ENCODE measurements at places on chromosomes 2 and 18.

DNA sequence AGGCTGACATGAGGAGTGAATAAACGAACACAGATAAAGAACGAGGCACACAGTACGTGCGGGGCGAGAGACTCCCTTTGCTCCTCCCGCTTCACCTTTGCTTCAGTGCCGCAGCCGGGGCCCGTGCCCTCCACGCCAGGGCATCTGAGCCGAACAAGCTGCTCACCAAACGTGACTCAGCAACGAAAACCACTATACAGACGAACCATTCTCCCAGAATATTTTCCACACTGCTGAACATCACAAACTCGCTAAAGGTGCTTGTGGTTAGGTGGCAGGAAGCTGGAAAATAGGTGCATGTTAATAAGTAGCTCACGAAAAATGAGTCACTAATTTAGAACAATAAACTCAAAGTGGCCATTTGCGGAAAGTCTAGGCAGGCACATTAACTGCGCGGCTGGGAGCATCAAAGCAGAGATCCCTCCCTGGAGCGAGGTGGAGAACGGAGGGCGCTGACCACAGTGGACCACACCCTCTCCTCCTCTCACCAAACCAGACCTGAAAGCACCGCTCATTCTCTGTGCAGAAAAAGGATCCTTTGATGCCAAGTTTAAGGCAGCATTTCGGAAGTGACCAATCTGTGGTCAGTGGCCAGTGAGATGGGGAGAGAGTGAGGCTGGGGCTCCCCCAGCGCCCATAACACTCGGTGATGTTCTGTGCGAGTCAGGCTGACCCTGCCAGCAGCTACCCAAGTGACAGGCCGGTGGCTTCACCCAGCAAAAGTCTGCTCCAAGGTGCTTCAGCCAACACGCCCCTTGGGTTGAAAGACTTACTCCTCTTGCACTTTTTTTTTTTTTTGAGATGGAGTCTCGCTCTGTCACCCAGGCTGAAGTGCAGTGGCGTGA is 153.2 kb downstream of the HDAC4 start:
- DNase-seq = peak; percentile 44

- DNase-seq = no peak
These were observed 3.3 kb upstream of the SLC66A2 start for GRCh38 chr18:79954791-79955190.

GRCh38 chr2:189347540-189347939 is 93.7 kb upstream of the WDR75 start:
- peak; percentile 6 for DNase-seq

DNA sequence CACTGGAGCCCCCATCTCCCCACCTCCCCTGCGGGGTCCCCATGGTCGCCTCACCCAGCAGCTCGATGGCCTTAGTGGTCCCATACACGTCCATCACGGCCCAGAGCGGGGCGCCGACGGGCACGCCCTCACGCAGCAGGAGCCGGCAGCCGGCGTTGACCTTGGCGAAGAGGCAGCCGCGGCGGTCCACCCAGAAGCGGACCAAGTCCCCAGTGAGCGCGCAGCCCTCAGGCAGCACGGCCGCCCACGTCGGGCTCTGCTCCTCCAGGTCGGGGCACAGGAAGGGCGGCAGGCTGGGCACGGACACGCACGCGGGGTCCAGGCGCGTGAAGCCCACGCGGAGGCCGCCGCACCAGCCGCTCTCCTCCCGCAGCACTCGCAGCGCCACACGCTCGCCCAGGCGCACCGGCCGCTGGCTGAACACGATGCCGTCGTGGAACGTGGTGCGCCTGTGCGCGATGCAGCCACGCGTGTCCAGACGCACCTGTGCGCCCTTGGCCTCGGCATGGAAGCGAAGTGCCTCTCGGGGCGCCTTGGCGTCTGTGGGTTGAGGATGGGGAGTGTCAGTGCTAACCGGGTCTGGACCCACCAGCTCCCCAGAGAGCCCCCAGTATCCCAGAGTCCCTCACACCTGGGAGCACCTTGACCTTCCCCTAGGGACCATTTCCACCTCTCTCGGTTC is 4.6 kb downstream of the NEURL3 start:
- no peak for DNase-seq

- DNase-seq = no peak
These were observed 59.5 kb downstream of the MYCN start for GRCh38 chr2:15999596-16000469.

DNA sequence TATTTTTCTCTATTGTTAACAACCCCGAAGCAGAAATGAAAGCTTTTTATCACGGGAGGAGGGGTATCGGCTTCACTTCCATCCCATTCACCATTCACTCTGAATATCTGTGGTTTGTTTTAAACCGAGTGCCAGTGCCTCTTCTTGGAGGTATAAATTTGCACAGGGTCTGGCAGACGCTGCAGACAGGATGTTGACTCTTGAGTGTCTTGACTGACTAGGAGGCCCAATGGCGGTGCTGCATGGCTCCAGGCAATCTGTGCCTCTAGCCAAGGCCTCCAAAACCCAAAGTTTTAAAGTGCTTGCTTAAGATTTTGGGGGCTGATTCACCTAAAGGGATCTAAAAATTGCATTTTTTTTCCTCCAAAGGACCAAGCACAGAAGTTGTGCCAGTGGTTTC is 183.8 kb downstream of the LTBP1 start:
- DNase-seq = no peak

DNA sequence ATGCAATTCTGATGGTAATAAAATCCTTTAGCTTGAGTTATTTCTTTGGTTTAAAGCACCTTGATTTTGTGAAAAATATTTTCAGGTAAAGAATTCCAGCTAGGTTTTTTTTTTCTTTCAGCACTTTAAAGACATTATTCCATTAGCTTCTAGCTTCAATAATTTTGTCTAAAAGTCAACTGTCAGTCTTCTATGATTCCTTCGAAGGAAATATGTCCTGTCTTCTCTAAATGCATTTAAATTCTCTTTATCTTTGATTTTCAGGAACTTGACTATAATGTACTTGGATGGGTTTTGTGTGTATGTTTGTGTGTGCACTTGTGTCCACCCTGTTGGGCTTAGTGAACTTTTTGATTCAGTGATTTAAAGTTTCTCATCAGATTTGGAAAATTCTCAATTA is 4.7 kb downstream of the LONRF2 start:
- no peak for DNase-seq

DNA sequence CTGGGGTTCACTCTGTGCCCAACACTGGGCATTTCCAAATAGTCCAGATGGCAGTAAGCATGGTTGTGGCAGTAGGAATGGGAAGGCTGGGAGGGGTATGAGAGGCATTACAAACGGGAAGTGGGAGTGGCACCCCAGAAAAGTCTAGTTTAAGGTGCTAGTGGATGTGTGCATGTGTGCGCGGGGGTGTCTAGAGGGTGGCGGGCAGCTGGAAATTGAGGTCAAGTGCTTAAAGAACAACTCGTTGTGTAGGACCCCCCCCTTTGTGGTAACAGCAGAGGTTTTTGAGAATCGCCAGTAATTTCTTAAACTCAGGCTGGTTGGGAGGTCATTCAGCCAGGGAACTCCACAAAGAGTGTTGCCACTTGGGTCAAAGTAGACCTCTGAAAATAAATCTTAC is 69.9 kb downstream of the RHBDD1 start:
- no peak for DNase-seq

DNA sequence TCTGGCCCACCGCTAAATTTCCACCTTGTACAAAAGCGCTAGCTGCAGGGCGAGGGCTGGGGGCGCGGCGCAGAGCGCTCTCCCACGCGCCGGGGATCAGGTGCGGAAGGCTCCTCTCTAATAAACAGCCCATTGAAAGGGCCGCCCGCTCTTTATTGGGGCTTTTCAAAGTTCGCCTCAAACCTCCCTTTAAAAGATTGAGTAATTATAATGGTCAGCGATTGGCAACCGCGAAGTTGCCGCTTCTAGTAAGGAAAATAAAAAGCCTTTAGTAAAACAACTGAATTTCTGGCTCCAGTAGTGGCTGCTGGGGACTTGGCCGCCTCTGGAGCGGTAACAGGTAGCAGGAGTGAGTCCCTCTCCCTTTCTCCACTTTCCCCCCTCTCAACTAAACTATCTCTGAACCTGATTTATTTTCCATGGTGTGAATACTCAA is 755 bp downstream of the NEUROD1 start:
- DNase-seq = no peak

DNA sequence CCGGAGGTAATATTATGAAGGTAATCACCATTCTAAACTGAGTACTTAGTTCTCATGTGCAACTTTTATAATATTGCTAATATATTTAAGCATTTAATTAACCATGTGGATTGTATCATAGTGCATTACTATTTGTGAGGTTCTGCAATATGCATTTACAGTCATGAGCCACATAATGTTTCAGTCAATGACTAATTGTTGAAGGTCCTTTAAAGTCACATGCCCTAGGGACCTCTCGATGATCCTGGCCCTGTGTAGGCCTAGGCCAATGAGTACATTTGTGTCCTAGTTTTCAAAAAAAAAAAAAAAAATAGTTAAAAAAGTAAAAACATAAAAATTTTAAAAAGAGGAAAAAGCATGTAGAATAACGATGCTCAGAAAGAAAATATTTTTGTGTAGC is 298.0 kb downstream of the DSEL start:
- no peak for DNase-seq

GRCh38 chr2:20217041-20217970 is 7.6 kb downstream of the SDC1 start:
- DNase-seq = no peak

GRCh38 chr18:199768-200167 is 41.4 kb downstream of the USP14 start:
- DNase-seq = no peak

DNA sequence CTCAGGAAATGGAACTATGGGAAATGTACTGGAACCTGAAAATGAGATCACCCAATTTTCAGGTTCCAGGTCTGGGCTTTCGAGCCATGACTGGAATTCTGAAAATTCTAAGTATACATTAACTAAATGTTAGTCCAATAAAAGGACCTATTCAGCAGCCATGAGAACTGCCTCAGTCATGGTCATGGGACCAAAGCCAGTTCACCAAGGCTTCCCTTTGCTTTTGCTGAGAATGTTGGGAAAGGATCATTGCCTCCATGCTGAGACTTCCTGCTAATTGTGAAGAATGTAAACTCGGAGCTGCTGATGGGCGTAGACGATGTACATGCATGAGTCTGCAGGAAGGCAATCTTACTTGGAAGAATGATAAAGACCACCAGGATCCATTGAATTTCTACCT is 624.4 kb upstream of the SOX11 start:
- DNase-seq = no peak

GRCh38 chr2:68909793-68910674 is 38.8 kb upstream of the BMP10 start:
- peak; percentile 84 for DNase-seq

GRCh38 chr2:10954856-10955818 is 43.4 kb downstream of the KCNF1 start:
- no peak for DNase-seq

GRCh38 chr2:112605926-112606325 is 21.5 kb downstream of the CHCHD5 start:
- DNase-seq = no peak

DNA sequence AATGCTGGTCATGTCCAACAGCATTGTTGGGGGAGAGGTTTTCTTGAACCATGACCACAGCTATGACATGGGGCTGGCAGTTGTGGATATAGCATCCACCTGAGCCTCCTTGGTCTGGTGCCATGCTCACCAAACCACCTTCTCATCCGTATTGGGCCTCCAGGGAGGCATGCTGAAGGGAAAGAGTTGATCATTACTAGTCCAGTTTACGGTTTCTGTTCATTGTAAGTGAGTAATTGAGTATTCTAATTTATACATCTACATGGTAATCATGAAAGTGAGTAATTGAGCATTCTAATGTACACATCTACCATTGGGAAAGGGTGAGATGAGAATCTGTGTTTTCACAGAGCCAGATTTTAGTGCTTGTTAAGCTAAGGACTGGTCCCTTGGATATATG is 6.8 kb downstream of the TMEM87B start:
- DNase-seq = no peak

DNA sequence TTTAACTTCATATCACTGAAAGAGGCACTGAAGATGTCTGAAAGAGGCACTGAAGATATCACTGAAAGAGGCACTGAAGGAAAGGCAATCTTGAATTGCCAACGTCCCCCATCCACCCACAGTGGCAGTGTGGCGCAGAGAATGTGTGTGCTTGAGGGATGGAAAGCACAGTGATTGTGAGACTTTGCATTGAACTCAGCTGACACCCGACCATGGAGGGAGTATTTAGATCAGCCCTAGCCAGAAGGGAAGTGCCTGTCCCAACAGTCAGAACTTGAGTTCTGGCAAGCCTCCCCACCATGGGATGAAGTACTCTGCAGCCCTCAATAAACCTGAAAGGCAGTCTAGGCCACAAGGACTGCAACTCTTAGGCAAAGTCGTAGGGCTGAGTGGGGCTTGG is 33.8 kb downstream of the MAP4K3 start:
- no peak for DNase-seq

GRCh38 chr2:19711470-19712372 is 190.1 kb downstream of the TTC32 start:
- no peak for DNase-seq

DNA sequence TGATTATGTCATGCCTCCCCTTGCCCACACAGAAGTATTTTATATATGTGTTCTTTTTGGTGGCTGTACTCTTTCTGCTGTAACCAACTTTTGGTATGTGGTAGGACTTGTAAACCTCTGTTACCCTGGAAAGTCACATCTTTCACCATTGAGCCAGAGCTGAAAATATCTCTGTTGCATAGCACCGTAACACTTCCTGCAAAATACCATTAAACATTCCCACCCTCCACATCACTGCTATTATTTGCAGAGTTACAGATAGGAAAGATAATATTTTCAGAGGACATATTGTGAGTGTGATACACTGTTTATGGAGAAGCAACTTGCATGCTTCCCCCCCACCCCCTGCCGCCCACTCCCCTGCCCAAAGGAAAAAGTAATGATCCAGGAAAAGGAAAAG is 44.8 kb downstream of the CAB39 start:
- DNase-seq = no peak

GRCh38 chr2:55408098-55408882 is 11.4 kb downstream of the CCDC88A start:
- no peak for DNase-seq

- DNase-seq = no peak
These were observed 14.2 kb upstream of the MALT1 start for GRCh38 chr18:58657081-58657480.

GRCh38 chr2:214695789-214696188 is 113.7 kb downstream of the BARD1 start:
- no peak for DNase-seq

DNA sequence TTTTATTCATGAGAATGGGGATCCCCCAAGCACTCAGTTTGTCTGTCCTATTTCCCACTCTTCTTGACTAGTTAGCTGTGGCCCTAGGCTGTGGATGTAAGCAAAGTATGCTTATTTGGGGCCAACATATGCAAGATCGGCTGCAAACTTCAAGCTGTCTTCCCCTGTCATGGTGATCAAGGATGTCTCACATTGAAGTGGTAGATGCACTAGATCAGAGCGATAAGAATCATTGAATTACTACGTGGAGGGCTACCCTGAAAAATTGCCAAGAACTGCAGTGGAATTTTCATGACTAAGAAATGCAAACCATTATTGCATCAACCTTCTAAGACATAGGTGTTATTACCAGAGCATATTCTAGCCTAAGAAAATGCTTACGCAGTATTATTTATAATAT is 527.4 kb downstream of the RNF144A start:
- DNase-seq = no peak
